HFFc6 (cell line): ENCODE measurements at places on chromosomes 2 and 18. TPM values are rescaled to one million over a fixed set of nuclear protein-coding genes. Genes with fewer than 3 reads are reported as not detected.
A peak's percentile ranks its signal among the peaks of the same experiment; 100 is the strongest.

Gene POTEE
- total RNA-seq: 0.27 to 0.30 TPM (median 0.28 TPM) in 3 replicates

Gene CAPN14
- 0.06 and 0.10 TPM in 2 replicates for total RNA-seq

DNA sequence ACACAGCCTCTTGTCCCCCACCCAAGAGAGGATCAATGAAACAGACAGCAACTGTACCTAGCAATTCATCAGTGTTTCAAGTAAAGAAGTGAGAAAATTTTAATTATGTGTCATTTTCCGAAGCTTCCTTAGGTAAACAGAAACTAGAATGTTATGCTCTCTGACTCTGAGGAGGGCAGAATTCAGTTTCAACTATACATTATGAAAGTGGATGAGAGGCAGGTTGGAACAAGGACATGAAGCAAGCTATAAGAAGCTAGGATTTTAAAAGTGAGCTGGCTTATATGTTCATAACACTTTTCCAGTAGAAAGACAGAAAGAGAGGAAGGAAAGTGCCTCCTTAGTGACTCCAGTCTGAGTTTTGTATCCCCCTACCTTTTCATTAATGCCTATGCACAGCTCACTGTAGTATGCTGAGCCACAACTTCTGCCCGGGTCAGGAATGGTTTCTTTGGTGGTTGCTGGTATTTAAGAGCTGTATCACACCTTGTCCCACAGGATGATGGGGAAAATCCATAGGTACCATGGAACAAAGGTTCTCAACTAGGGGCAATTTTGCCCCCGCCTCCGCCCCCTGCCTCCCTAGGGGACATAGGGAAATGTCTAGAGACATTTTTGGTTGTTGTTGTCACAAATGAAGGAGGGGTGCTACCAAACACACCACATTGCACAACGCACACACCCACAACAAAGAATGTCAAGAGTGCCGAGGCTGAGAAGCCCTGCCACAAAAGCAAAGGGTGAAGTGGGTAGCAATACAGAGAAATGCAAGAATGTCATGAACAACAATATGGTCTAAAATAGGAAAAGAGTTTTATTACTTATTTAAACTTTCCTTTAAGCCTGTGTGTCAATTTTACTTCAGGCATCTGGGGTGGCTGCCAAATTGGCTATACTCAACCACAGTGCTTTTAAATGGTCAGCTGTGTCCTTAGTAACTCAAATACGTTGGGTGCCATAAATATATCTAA lies 161.0 kb upstream of the ZFP36L2 start:
- no peak overlapping the region for H3K4me3 ChIP-seq
- H3K27ac ChIP-seq: no peak overlapping the region
- no peaks in the 10 kb centered on the region for H3K36me3 ChIP-seq
- H3K27me3 ChIP-seq: no peaks in the 10 kb centered on the region
- H3K4me1 ChIP-seq: peaks cover 28% of the 10 kb centered on the region

- peak; percentile 37 for DNase-seq
- H3K27ac ChIP-seq: peak overlapping the region; percentile 71
- H3K4me1 ChIP-seq: peaks cover 70% of the 10 kb centered on the region
- no peaks in the 10 kb centered on the region; the same call in 1 of the 2 replicates for H3K27me3 ChIP-seq
- H3K4me3 ChIP-seq: peak overlapping the region; percentile 71
- no peaks in the 10 kb centered on the region; the same call in 1 of the 2 replicates for H3K36me3 ChIP-seq
These were observed 573.2 kb downstream of the ZEB2 start for GRCh38 chr2:143946436-143947391.

- no peak for DNase-seq
- H3K4me3 ChIP-seq: no peak overlapping the region
- H3K36me3 ChIP-seq: peaks cover 25% of the 10 kb centered on the region; the same call in 1 of the 2 replicates
- no peak overlapping the region for H3K27ac ChIP-seq
- H3K27me3 ChIP-seq: no peaks in the 10 kb centered on the region
These were observed 62.5 kb upstream of the ACVR1C start for GRCh38 chr2:157691131-157691530.

DNA sequence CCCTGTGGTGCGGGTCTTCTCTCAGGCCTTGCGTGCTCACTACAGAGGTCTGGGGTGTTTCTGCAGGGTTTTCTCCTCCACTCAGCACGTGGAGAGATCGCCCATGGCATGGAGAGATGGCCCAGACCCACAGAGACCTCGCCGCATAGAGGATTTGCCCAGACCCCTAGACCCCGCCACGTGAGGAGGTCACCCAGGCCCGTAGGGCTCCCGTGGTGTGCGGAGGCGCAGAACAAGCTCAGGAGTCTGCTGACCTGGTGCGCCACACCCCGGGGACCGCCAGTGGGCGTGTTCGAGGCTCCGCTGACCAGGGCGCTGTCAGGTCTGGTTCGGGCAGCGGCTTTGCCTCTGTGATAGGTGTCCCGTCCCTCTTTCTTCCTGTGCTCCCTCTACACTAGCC lies 64.5 kb downstream of the ADI1 start:
- no peaks in the 10 kb centered on the region; the same call in 1 of the 2 replicates for H3K27me3 ChIP-seq
- H3K4me1 ChIP-seq: no peaks in the 10 kb centered on the region
- H3K27ac ChIP-seq: no peak overlapping the region
- H3K36me3 ChIP-seq: peaks cover 6% of the 10 kb centered on the region
- H3K4me3 ChIP-seq: no peak overlapping the region

- no peak overlapping the region for H3K4me3 ChIP-seq
- no peaks in the 10 kb centered on the region for H3K4me1 ChIP-seq
- H3K27ac ChIP-seq: no peak overlapping the region
- no peak for DNase-seq
These were observed 65.3 kb downstream of the KCNF1 start for GRCh38 chr2:10977003-10977402.

- H3K36me3 ChIP-seq: no peaks in the 10 kb centered on the region; the same call in 1 of the 2 replicates
- DNase-seq: no peak
- H3K27me3 ChIP-seq: no peaks in the 10 kb centered on the region; the same call in 1 of the 2 replicates
These were observed 134.9 kb downstream of the SOX11 start for GRCh38 chr2:5826979-5827655.

DNA sequence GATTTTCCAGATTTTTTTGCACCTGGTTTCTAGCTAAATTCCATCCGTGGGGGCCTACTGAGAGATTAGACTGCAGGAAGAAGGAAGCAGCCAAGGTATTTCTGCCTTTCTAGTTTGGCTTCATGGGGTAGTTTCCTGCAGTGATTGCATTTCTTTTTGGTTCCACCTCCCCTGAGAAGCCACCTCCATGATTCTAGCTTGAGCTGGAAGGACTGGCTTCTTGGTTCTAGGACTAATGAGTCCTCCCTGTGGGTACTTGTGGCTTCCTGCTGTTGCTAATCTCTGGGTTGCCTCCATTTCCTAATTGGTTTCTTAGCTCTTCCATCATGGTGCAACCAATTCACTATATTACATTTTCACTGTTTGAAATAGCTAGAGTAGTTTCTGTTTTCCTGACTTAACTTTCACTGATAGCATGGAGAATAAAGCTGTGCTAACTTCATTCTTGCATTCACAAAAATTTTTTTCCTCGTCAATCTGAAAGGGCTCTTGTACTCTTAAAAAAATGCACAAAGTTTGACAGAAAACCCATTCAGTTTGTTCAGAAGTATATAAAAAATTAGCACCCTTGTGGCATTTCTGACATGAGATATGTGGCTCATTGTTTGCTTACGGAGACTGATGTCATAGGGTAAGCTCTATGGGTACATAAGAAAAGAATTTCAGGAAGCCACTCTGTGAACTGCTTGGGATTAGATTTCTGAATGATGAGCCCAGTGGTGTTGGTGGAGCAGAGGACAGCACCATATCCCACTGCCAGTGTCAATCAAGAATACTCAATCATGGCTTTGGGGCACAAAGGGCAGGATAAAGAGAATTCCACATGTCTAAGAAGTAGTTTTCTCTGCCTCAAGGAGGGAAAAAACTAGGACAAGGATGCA lies 242.8 kb upstream of the RBMS1 start:
- no peaks in the 10 kb centered on the region for H3K27me3 ChIP-seq
- peaks cover 55% of the 10 kb centered on the region for H3K4me1 ChIP-seq
- peak; percentile 59 for DNase-seq
- peak overlapping the region; percentile 67 for H3K4me3 ChIP-seq

DNA sequence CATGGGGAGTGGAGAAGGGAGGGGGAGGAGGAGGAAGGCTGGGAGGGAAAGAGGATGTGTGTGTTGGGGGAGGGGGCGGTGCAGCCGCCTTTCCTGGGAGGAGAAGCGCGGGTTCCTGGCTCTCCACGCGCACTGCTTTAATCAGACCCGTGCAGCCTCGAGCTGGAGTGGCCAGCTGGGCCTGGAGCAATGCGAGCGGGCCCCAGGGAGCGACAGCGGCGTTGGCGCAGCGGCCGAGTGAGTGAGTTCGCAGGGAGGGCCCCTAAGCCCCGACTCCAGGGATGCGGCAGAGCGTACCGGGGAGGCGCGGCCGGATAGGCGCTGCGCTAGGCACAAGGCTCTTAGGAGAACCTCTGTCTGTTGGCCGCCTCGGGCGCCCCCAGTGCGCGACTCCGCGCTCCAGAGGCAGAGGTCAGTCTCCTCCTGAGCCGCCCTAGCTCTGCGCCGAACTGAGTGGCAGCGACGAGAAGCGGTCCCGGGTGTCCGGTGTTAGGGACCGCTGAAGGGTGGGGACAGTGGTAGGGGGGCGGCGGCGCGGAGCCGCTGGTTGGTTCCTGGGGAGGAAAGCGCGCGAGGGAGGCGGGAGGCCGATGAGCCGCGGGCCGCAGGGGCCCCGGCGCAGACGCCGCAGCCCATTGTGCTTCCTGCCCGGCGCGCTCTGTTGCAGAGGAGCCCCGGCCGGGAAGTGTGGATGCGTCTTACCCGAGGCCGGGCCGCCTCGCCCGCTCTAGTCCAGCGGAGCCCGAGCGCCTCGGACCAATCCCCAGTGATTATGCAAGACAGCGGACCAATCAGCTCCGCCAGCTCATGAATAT lies 455 bp upstream of the DLX1 start:
- peaks cover 31% of the 10 kb centered on the region for H3K36me3 ChIP-seq
- H3K27me3 ChIP-seq: peaks cover 54% of the 10 kb centered on the region
- peak overlapping the region; percentile 99 for H3K27ac ChIP-seq
- DNase-seq: peak; percentile 98
- peak overlapping the region; percentile 98 for H3K4me3 ChIP-seq

- no peak overlapping the region for H3K27ac ChIP-seq
- H3K36me3 ChIP-seq: peaks cover 43% of the 10 kb centered on the region
- peaks cover 23% of the 10 kb centered on the region for H3K4me1 ChIP-seq
- H3K27me3 ChIP-seq: no peaks in the 10 kb centered on the region; the same call in 1 of the 2 replicates
- no peak for DNase-seq
- H3K4me3 ChIP-seq: no peak overlapping the region
These were observed 117.1 kb downstream of the NOL10 start for GRCh38 chr2:10572701-10573100.

DNA sequence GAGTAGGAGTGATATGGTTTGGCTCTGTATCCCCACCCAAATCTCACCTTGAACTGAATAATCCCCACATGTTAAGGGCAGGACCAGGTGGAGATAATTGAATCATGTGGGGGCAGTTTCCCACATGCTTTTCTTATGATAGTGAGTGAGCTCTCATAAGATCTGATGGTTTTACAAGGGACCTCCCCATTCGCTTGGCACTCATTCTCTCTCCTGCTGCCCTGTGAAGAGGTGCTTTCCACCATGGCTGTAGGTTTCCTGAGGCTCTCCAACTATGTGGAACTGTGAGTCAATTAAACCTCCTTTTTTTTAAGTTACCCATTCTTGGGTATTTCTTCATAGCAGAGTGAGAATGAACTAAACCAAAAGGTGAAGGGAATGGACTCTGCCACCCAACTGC lies 207.5 kb downstream of the LOXHD1 start:
- H3K27me3 ChIP-seq: peaks cover 9% of the 10 kb centered on the region
- no peak for DNase-seq
- no peaks in the 10 kb centered on the region for H3K36me3 ChIP-seq
- no peak overlapping the region for H3K27ac ChIP-seq

DNA sequence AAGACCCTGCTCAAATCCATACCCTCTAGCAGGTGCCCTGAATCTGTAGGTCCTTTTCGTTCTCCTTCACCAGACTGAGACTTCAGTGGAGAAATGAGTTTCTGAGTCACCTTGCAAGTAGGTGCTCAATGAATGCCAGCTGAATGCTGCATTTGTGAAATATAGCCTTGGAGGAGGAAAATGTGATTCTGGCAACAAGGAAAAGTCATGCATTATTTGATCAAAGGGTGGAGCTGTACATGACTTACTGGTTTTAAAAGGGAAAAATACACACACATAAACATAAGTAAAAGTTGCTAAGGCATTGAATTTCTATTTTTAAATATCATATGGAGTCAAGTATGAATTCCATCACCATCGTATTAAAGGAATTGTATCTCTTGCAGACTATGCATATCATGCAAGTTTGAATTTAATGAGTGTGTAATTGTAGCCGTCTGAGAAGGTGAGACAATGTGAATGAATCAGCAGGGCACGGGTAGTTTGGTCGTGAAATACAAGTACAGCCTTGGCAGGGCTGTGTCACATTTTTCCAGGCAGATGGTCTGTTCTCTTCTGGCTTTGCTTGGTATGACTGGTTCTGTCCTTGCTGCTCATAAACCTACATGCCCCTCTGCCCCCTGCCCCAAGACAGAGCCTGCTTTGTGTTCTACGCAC lies 160.8 kb downstream of the COL6A3 start:
- peak; percentile 47 for DNase-seq
- H3K27me3 ChIP-seq: peaks cover 1% of the 10 kb centered on the region
- peak overlapping the region; percentile 52 for H3K27ac ChIP-seq
- H3K4me3 ChIP-seq: no peak overlapping the region
- no peaks in the 10 kb centered on the region for H3K36me3 ChIP-seq
- H3K4me1 ChIP-seq: peaks cover 63% of the 10 kb centered on the region

GRCh38 chr2:65664931-65665330 lies 232.5 kb upstream of the SPRED2 start:
- H3K36me3 ChIP-seq: 0 out of 2 replicates have a peak, but pooled peaks cover 5% of the 10 kb centered on the region
- peaks cover 50% of the 10 kb centered on the region for H3K4me1 ChIP-seq
- peaks cover 21% of the 10 kb centered on the region for H3K27me3 ChIP-seq
- H3K4me3 ChIP-seq: no peak overlapping the region

GRCh38 chr18:58213440-58213839 lies 169.4 kb downstream of the NEDD4L start:
- no peaks in the 10 kb centered on the region; the same call in 1 of the 2 replicates for H3K27me3 ChIP-seq
- peaks cover 93% of the 10 kb centered on the region for H3K4me1 ChIP-seq
- H3K36me3 ChIP-seq: no peaks in the 10 kb centered on the region
- peak overlapping the region; percentile 63 for H3K4me3 ChIP-seq

GRCh38 chr2:2848621-2849333 lies 517.7 kb upstream of the MYT1L start:
- no peaks in the 10 kb centered on the region; the same call in none of the 2 replicates for H3K27me3 ChIP-seq
- H3K27ac ChIP-seq: no peak overlapping the region
- H3K4me3 ChIP-seq: no peak overlapping the region

DNA sequence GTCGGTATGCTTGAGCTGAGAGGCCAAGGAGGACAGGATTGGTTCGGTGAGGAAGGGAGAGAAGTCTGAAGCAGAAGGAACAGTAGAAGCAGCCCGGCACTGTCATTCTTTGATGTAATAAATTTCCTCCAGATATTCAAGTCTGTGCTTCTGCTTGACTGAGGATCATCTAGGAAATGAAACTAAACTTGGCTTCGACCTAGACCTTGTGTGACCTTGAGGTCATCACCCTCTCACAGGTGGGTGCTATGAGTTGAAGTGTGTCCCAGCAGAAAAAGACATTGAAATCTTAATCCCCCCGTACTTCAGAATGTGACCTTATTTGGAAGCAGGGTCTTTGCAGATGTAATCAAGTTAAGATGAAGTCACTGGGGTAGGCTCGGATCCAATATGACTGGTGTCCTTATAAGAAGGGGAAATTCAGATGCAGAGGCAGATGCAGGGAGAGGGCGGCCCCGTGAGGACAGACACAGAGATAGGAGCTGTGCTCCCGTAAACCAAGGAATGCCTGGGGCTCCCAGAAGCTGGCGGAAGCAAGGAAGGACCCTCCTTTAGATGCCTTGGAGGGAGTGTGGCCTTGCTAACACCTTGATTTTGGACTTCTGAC lies 49.0 kb downstream of the PRKCE start:
- H3K27me3 ChIP-seq: peaks cover 2% of the 10 kb centered on the region; the same call in 1 of the 2 replicates
- peak overlapping the region; percentile 91 for H3K27ac ChIP-seq
- peaks cover 41% of the 10 kb centered on the region for H3K4me1 ChIP-seq
- no peak for DNase-seq
